ENCODE measurements at places on chromosomes 4 and X. TPM values are rescaled to one million over a fixed set of nuclear protein-coding genes. Genes with fewer than 3 reads are reported as not detected.

DNA sequence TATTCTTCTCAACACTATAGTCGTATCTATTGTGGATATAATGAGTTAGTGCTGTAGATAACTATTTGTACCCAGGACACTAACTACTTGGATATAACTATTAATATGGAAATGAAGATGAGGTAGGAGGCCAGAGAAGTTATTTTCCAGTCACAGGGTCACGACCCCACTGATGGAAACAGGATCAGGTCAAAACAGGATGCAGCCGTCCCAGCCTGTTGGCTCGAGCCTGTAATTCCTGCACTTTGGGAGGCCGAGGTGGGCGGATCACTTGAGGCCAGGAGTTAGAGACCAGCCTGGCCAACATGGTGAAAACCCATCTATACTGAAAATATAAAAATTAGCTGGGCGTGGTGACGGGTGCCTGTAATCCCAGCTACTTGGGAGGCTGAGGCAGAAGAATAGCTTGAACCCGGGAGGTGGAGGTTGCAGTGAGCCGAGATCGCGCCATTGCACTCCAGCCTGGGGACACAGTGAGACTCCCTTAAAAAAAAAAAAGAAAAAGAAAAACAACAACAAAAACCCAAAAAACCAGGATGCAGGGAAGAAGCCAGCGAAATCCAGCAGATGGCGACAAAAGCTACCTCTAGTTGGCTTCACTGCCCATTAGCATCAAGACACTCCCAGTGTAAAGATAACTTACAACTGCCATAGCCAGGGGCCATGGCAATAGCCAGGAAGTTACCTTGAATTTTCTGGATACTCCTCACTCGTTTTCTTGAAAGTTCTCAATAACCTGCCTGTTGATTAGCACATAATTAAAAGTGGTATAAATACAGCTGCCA is 37.9 kb upstream of the NKAP start:
- no peak for DNase-seq

Gene PRDM5
- polyA plus RNA-seq = 1.9 TPM

Gene GABRE
- not detected for polyA plus RNA-seq

Gene SULT1B1
- 18.2 TPM for polyA plus RNA-seq

All from naive thymus-derived CD8-positive, alpha-beta T cell (primary cell).